Posterior vena cava (tissue), 2 donors: ENCODE measurements at places on chromosomes 5 and 9. TPM values are rescaled to one million over a fixed set of nuclear protein-coding genes. Genes with fewer than 3 reads are reported as not detected.

Gene PCDHGC4
- total RNA-seq: 2.9 TPM

Gene TAF1L
- not detected for total RNA-seq

Gene FOXD4L6
- total RNA-seq: not detected

GRCh38 chr9:98860871-98861293 lies 53.4 kb downstream of the GALNT12 start:
- peak; percentile 88 for DNase-seq

DNA sequence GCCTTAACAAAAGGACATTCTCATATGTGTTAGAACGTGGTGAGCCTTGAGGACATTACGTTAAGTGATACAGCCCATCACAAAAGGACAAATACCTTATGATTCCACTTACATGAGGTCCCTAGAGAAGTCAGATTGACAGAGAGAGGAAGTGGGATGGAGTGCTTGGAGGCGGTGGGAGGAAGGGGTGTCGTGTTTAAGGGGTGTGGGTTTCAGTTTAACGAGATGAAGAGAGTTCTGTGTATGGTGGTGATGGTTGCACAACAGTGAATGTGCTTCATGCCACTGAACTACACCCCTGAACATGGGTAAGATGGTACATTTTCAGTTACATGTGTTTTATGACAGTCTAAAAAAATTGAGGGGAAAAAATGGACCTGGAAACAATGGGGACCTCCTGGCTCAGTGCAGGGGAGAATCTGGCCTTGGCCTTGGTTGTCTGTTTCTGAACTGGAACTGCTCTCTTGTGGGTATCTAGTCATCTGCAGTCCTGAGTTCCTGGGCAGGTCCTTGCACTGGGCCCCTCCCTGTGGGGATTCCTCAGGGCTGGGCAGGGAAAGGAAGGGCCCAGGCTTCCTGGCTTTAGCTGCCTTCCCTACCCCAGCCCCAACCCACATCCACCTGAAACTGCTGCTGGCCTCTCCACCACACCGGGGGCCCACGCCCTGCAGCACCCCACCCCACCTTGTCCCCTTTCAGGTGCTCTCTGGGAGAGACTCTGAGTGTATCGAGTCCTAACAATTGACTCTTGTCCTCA lies 17.8 kb downstream of the LRRC8A start:
- no peak for DNase-seq

- DNase-seq: no peak
Observed at GRCh38 chr5:53080271-53080670, 29.3 kb downstream of the MOCS2 start.

- DNase-seq: no peak
Observed at GRCh38 chr5:171849585-171850323, 64.1 kb downstream of the SMIM23 start.

- no peak for DNase-seq
Observed at GRCh38 chr9:23254404-23255184, 571.4 kb downstream of the ELAVL2 start.

DNA sequence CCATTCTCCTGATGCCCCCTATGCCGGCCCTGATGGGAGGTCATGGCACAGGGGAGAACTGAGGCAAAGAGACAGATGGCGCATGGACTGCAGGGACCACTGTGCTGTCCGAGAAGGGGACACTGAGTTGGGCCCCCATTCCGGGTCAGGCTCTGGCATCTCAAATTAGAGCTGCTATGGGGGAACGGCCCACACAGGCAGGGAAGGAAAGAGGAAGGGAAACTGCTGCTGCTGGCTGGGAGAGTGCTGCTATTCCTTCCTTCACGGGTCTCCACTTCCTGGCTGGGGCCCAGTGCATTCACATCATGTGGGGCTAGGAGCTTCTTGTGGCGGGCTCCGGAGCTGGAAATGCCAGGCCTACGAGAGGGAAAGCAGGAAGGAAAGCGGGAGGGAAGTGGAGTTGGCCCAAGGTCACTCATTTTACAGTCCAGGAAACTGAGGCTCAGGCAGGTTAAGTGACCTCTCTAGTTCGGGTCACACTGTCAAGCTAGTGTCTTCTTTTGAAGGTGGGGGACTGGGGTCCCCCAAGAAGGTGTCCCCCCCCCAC lies 1.3 kb upstream of the CARD19 start:
- DNase-seq: peak; percentile 87

- peak; percentile 85 for DNase-seq
Observed at GRCh38 chr5:62306896-62307689, 1.1 kb downstream of the KIF2A start.

DNA sequence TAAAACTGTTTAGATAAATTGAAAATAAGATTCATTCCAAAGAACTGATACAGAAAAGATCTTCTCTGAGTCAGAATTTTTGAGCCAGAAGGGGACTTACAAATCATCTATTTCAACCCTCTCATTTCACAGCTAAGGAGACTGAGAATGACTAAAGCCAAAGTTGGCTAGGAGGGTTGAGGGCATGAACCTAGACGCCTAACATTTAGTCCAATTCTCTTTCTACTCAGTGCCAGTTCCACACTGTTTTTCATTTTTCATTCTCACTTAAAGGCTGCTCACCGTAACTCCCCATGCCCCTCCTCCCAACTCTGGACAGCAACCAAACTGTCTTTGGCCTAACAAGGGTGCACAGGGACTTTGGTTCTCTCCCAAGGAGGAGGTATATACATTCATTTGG lies 364.0 kb downstream of the NDUFS4 start:
- no peak for DNase-seq

- no peak for DNase-seq
Observed at GRCh38 chr9:123739387-123739786, 190.5 kb downstream of the DENND1A start.

GRCh38 chr5:158621391-158621790 lies 478.3 kb downstream of the EBF1 start:
- no peak for DNase-seq

DNA sequence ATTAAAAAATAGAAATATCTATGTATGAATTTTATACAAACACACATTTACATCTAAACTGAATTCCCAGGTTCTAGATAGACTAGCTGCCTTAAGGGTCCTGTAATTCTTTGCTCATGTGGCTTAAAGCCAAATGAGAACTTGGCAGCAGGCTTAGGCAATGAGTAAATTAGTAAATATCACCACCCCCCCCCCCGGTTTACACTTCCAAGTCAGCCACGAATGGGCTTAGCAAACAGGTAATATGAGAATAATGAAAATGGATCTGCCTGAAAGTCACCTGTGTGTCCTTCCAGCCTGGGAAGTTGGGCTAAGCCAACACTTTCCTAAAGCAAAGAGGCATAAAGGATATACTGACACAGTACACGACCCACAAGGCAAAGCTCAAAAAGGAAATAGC lies 108.6 kb downstream of the KLHL3 start:
- no peak for DNase-seq

GRCh38 chr5:180294411-180294810 lies 2.5 kb upstream of the MAPK9 start:
- DNase-seq: no peak

- DNase-seq: no peak
Observed at GRCh38 chr5:137731176-137731575, 4.7 kb downstream of the KLHL3 start.
